Thyroid gland (tissue), 4 donors: ENCODE measurements at places on chromosomes 2 and 18. TPM values are rescaled to one million over a fixed set of nuclear protein-coding genes. Genes with fewer than 3 reads are reported as not detected.

DNA sequence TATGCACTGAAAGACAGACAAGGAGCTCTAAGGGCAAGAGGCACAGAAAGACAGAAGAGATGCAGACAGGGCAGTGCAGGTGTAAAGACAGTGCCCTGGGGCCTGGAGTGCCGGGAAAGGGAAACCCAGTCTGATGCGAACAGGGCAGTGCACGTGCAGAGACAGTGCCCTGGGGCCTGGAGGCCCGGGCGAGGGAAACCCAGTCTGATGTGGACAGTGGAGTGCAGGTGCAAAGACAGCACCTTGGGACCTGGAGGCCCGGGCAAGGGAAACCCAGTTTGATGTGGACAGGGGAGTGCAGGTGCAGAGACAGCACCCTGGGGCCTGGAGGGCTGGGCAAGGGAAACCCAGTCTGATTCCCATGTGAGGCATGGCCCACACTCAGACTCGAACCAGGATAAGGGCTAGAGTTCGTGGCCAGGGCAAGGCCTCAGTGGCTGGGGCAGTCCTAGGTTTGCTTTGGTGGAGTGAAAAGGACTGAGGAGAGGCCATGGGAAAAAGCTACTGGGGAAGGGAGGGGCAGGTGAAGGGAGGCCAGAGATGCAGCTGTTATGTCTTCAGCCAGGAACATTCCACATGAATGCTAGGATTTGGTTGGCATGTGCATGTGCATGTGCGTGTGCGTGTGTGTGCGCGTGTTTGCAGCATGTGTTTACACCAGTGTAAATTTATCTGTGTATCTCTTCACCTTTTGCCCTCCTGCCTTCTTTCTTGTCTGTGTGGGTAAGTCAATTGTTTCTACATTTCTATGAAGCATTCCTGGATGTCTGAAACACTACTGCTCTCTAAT, 39.1 kb upstream of the DNMT3A start:
- no peaks in the 10 kb centered on the region for H3K27me3 ChIP-seq
- DNase-seq, result no peak
- H3K4me1 ChIP-seq, result no peaks in the 10 kb centered on the region
- no peak overlapping the region for H3K4me3 ChIP-seq

DNA sequence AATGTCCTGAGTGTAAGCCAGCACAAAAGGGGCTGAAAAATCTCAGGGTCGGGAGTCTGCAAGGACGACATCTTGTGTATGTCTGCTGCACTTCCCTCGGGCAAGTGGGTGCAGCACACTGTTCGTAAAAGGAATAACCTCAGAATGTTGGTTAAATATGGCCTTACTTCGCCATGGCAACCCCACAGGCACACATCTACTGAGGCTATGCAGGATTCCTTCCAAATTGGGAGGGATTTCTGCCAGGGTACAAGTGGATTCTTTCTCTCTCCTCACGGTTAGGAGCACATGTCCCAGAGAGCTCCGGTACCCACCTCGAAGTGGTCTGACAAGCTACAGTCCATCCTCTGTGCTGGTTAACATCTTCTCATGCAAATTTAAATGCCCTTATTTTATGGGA, 277.7 kb upstream of the PXDN start:
- no peaks in the 10 kb centered on the region for H3K4me1 ChIP-seq
- H3K4me3 ChIP-seq, result no peak overlapping the region
- no peaks in the 10 kb centered on the region for H3K36me3 ChIP-seq
- no peak overlapping the region for H3K27ac ChIP-seq
- no peak for DNase-seq

PIEZO2 gene
- total RNA-seq, result 6.4 TPM

LIMS3 gene
- 4.8 TPM for total RNA-seq

DNA sequence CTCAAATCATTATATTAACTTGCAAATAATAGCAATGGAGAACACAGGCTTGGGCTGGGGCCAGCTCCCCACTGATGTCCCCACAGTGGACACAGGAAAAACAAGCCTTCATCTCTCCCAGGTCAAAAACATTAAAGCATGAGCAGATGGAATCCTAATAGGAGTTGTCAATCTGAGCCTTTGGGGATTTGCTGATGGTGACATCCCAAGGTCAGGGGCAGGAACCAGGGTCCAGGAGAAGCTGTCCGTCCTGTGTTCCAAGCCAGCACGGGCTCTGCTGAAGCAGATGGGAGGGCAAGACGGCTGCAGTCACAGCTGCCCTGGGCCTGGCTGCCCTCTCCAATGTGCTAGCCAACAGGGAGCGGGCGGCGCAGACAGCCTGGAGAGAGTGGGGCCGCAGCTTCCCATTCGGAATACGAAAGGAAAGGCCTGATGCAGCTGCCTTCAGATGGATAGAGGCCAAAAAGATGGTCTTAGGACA, 135.5 kb downstream of the NDUFA10 start:
- no peak for DNase-seq
- H3K36me3 ChIP-seq, result no peaks in the 10 kb centered on the region
- H3K27me3 ChIP-seq, result no peaks in the 10 kb centered on the region
- H3K4me1 ChIP-seq, result no peaks in the 10 kb centered on the region

- no peaks in the 10 kb centered on the region for H3K4me1 ChIP-seq
- no peak overlapping the region for H3K4me3 ChIP-seq
- no peaks in the 10 kb centered on the region for H3K27me3 ChIP-seq
- no peaks in the 10 kb centered on the region for H3K36me3 ChIP-seq
These were observed 1567.5 kb upstream of the LRRTM1 start for GRCh38 chr2:81872006-81872405.

DNA sequence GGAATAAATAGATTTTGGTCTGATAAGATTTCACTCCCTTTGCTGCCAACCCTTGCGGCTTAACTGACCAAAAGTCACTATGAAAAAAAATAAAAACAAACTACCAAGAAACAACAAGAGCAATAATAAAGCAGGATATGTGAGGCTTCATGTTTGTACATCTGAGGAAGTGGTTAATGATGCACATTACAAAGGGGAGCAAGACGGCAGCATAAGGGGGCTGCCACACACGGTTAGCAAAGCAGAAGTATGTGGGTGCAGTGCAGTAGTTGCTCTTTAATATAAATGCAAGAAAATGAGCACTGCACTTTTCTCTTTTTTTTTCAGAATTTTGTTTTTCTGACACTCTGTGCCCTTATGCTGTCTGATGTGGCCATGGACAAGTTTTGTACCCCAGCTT, 377.1 kb upstream of the CNTNAP5 start:
- no peaks in the 10 kb centered on the region for H3K4me1 ChIP-seq
- H3K27me3 ChIP-seq, result no peaks in the 10 kb centered on the region
- H3K36me3 ChIP-seq, result no peaks in the 10 kb centered on the region
- no peak overlapping the region for H3K4me3 ChIP-seq

- H3K27ac ChIP-seq, result no peak overlapping the region
- H3K27me3 ChIP-seq, result no peaks in the 10 kb centered on the region
- no peaks in the 10 kb centered on the region for H3K36me3 ChIP-seq
- H3K4me1 ChIP-seq, result no peaks in the 10 kb centered on the region
- DNase-seq, result no peak
- H3K4me3 ChIP-seq, result no peak overlapping the region
These were observed 76.2 kb downstream of the PSMG2 start for GRCh38 chr18:12779043-12779442.

GRCh38 chr18:69599377-69599776, 198.7 kb downstream of the DOK6 start:
- H3K4me3 ChIP-seq, result no peak overlapping the region
- no peaks in the 10 kb centered on the region for H3K4me1 ChIP-seq
- H3K27me3 ChIP-seq, result no peaks in the 10 kb centered on the region
- no peak overlapping the region for H3K27ac ChIP-seq
- H3K36me3 ChIP-seq, result no peaks in the 10 kb centered on the region
- no peak for DNase-seq

RTKN gene
- total RNA-seq, result 37.0 TPM

GRCh38 chr2:222651718-222652418, 4.0 kb downstream of the FARSB start:
- no peak overlapping the region for H3K4me3 ChIP-seq
- peaks cover 13% of the 10 kb centered on the region for H3K4me1 ChIP-seq
- H3K27me3 ChIP-seq, result no peaks in the 10 kb centered on the region
- DNase-seq, result no peak
- peaks cover 3% of the 10 kb centered on the region for H3K36me3 ChIP-seq
- no peak overlapping the region for H3K27ac ChIP-seq

GRCh38 chr2:240618776-240619175, 6.5 kb upstream of the GPR35 start:
- H3K4me1 ChIP-seq, result no peaks in the 10 kb centered on the region
- H3K27ac ChIP-seq, result no peak overlapping the region
- peak; percentile 81 for DNase-seq
- H3K36me3 ChIP-seq, result no peaks in the 10 kb centered on the region
- no peaks in the 10 kb centered on the region for H3K27me3 ChIP-seq
- H3K4me3 ChIP-seq, result no peak overlapping the region

GRCh38 chr2:233794128-233794658, 16.1 kb downstream of the MROH2A start:
- peaks cover 2% of the 10 kb centered on the region for H3K4me1 ChIP-seq
- H3K36me3 ChIP-seq, result no peaks in the 10 kb centered on the region
- H3K27ac ChIP-seq, result no peak overlapping the region
- peak; percentile 47 for DNase-seq

DNA sequence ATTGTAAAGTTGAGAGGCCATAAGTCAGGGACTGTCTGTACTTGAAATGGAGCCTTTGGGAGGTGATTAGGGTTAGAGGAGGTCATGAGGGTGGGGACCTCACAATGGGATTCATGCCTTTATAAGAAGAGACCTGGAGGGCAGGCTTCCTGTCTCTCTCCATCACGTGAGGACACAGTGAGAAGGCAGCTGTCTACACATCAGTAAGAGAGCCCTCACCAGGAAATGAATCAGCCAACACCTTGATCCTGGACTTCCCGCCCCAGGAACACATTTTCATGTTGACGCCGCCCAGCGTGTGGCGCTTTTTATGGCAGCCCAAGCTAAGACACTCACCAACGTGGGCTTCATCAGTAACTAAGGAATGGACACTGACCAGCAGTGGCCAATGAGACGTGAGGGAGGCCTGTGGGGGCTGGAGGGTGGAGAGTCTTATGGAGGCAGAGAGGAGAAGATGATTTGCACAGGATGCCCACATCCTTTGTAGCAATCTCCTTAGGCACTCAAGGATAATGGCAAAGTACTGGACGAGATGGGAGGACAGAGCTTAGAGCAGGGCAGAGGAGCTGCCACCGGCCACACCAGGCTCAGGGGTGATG, 162.7 kb downstream of the EIPR1 start:
- no peak for DNase-seq
- no peak overlapping the region for H3K27ac ChIP-seq
- no peaks in the 10 kb centered on the region for H3K27me3 ChIP-seq
- H3K36me3 ChIP-seq, result no peaks in the 10 kb centered on the region

GRCh38 chr18:289026-289425, 21.2 kb upstream of the THOC1 start:
- no peaks in the 10 kb centered on the region for H3K36me3 ChIP-seq
- no peaks in the 10 kb centered on the region for H3K4me1 ChIP-seq
- H3K4me3 ChIP-seq, result no peak overlapping the region
- DNase-seq, result no peak
- H3K27me3 ChIP-seq, result no peaks in the 10 kb centered on the region

ERBB4 gene
- 17.4 TPM for total RNA-seq

- no peak overlapping the region for H3K4me3 ChIP-seq
- H3K4me1 ChIP-seq, result peaks cover 15% of the 10 kb centered on the region
- no peak overlapping the region for H3K27ac ChIP-seq
- no peak for DNase-seq
- H3K27me3 ChIP-seq, result no peaks in the 10 kb centered on the region
These were observed 5.8 kb upstream of the DTYMK start for GRCh38 chr2:241692448-241692847.

- H3K36me3 ChIP-seq, result peaks cover 32% of the 10 kb centered on the region
- H3K27me3 ChIP-seq, result no peaks in the 10 kb centered on the region
- DNase-seq, result no peak
- no peaks in the 10 kb centered on the region for H3K4me1 ChIP-seq
These were observed 96.5 kb downstream of the CCDC93 start for GRCh38 chr2:117917223-117917917.

- no peak overlapping the region for H3K4me3 ChIP-seq
- DNase-seq, result no peak
- peaks cover 23% of the 10 kb centered on the region for H3K27me3 ChIP-seq
- H3K36me3 ChIP-seq, result no peaks in the 10 kb centered on the region
These were observed 692 bp upstream of the WNT6 start for GRCh38 chr2:218858671-218859555.

DNA sequence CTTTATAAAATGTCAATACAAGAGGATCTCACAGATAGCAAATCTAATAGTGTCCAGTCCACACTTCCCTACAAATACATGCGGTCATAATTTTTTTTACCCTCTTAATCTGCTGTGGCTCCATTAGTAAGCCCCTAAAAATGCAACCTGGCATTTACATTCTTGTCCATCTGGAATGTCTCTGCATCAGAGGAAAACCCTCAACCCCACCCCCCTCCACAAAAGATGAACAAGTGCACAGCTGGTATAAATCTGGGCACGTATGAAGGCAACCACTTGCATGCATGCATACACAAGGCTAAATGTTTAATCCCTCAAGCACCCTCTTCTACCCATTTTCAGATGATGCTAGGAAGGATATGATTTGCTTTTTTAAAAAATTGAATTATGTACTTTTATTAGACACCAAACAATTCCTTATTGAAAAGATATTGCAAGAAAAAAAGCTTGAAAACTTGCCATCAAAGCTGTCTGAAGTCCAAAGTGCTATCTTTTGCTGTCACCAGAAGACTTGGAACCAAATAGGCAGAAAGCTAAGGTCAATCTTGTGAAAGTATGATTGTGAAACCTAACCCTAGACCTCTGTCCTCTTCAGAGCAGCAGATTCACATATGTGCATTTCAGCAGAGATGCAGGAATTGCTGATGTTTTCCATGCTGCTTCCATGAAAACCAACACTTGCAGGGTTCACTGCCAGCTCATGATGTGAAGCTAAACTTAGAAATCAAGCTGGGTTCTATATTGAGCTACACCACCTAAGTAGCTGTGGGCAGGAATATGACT, 39.0 kb downstream of the IRS1 start:
- H3K27me3 ChIP-seq, result no peaks in the 10 kb centered on the region
- H3K4me3 ChIP-seq, result no peak overlapping the region
- no peak overlapping the region for H3K27ac ChIP-seq
- H3K4me1 ChIP-seq, result peaks cover 61% of the 10 kb centered on the region
- H3K36me3 ChIP-seq, result no peaks in the 10 kb centered on the region

GRCh38 chr2:46208766-46209165, 88.4 kb upstream of the EPAS1 start:
- H3K27ac ChIP-seq, result no peak overlapping the region
- H3K4me1 ChIP-seq, result no peaks in the 10 kb centered on the region

GRCh38 chr2:149002891-149003740, 35.4 kb upstream of the LYPD6B start:
- no peaks in the 10 kb centered on the region for H3K4me1 ChIP-seq
- no peaks in the 10 kb centered on the region for H3K27me3 ChIP-seq
- DNase-seq, result no peak

GRCh38 chr2:34001557-34001956, 402.5 kb upstream of the FAM98A start:
- no peaks in the 10 kb centered on the region for H3K27me3 ChIP-seq
- no peaks in the 10 kb centered on the region for H3K36me3 ChIP-seq
- H3K27ac ChIP-seq, result no peak overlapping the region
- DNase-seq, result no peak

MATN3 gene
- total RNA-seq, result 0.33 TPM
